Activated T-helper 1 cell treated with Interleukin-2 at 50 U/mL for 16 hours (primary cell): ENCODE measurements at places on chromosomes 12 and 14.

- DNase-seq: no peak
Measured at GRCh38 chr12:23816394-23816851, 133.0 kb downstream of the SOX5 start.

- no peak for DNase-seq
Measured at GRCh38 chr14:88592031-88592430, 29.2 kb downstream of the ZC3H14 start.

DNA sequence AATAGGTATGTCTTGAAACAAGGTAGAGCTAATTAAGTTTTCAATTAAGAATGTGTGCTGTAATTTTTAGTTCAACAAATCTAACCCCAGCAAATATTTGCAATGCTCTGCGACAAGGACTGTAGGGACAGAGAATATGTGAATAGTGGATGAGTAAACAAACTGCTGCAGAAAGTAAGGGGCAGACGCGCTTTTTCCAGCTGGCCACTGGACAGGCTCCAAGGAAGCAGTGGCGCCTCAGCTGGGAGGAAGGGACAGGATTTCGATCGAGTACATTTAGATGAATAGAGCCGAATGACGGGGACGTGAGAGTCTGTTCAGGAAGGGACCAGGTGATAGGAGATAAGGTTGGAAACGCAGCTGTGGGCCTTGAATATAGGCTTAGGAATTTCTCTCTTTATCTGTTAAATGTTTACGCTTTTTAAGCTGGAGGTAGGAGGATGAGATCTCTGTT is 69.3 kb downstream of the ELK3 start:
- no peak for DNase-seq

- DNase-seq: no peak
Measured at GRCh38 chr12:96177013-96177412, 17.2 kb upstream of the ELK3 start.
